Body of pancreas (tissue), 4 donors: ENCODE measurements at places on chromosomes 5 and 9. TPM values are rescaled to one million over a fixed set of nuclear protein-coding genes. Genes with fewer than 3 reads are reported as not detected.

DNA sequence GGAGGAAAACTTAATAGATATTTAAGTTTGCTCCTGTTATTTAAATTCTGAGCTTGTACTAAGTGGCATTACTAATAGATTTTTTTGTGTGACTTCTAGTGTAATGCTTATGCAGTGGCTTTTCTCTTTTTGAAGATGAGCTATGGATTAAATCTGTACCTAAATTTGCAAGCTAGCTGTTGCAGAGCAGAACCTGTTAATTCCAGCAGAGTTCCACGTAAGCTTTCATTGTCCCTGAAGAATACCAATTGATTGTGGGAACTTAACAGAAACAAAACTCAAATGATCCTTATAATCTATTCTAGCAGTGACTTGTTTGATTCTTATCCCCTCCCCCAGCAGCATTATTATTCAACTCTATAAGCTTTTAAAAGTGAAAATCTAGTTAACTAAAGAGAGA, 51.7 kb downstream of the MAN2A1 start:
- no peaks in the 10 kb centered on the region for H3K36me3 ChIP-seq
- no peaks in the 10 kb centered on the region for H3K27me3 ChIP-seq
- H3K4me1 ChIP-seq: peaks cover 39% of the 10 kb centered on the region
- H3K27ac ChIP-seq: no peak overlapping the region
- no peak for DNase-seq
- H3K4me3 ChIP-seq: no peak overlapping the region

DNA sequence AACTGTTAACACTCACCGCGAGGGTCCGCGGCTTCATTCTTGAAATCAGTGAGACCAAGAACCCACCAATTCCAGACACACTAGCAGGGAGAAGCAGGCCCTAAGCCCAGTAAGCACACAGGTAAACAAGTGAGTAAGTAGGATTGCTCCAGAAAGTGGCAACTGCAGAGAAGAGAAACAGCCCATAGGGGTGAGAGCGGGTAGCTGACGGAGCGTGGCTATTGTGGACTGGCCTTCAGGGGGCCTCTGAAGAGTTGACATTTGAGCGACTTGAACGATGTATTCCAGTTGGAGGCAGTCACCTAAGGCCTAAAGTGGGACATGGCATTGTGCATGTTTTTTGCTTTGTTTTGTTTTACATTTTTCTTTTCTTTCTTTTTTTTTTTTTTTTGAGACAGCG, 74.2 kb downstream of the TSPAN17 start:
- no peak for DNase-seq
- H3K27me3 ChIP-seq: no peaks in the 10 kb centered on the region
- H3K36me3 ChIP-seq: no peaks in the 10 kb centered on the region
- H3K4me1 ChIP-seq: no peaks in the 10 kb centered on the region

GRCh38 chr9:4515958-4516375, 25.7 kb downstream of the SLC1A1 start:
- no peaks in the 10 kb centered on the region for H3K4me1 ChIP-seq
- no peak for DNase-seq
- no peaks in the 10 kb centered on the region for H3K27me3 ChIP-seq
- H3K36me3 ChIP-seq: no peaks in the 10 kb centered on the region
- no peak overlapping the region for H3K4me3 ChIP-seq

Gene CSF1R
- total RNA-seq: 13.5 TPM

GRCh38 chr9:107266624-107267368, 16.3 kb upstream of the RAD23B start:
- H3K4me1 ChIP-seq: no peaks in the 10 kb centered on the region
- DNase-seq: no peak
- H3K36me3 ChIP-seq: no peaks in the 10 kb centered on the region
- no peaks in the 10 kb centered on the region for H3K27me3 ChIP-seq
- no peak overlapping the region for H3K4me3 ChIP-seq

GRCh38 chr5:19855931-19856330, 132.1 kb downstream of the CDH18 start:
- no peak overlapping the region for H3K4me3 ChIP-seq
- no peaks in the 10 kb centered on the region for H3K27me3 ChIP-seq
- H3K36me3 ChIP-seq: no peaks in the 10 kb centered on the region
- no peak for DNase-seq
- no peak overlapping the region for H3K27ac ChIP-seq

Gene SPINK7
- total RNA-seq: not detected

Gene SLC36A2
- total RNA-seq: not detected

DNA sequence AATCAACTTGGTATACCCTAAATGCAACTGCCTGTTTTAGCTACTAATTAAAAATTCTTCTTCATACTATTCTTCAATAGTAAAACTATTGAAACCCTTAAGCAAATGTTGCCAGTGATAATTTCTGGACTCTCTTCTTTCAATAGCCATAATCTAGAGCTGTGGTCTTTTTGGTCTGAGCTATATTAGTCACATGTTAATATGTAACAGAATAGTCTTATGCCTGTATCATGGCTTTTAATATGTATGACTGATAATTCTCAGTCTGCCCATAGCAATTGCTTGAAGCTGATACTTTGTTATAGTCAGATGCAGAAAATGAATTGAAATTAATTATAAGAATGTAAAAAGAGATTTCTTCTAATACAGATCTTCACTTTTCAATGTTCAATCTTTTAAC, 1871.9 kb upstream of the CDH6 start:
- no peak for DNase-seq
- no peaks in the 10 kb centered on the region for H3K4me1 ChIP-seq
- H3K27ac ChIP-seq: no peak overlapping the region
- no peaks in the 10 kb centered on the region for H3K27me3 ChIP-seq
- H3K36me3 ChIP-seq: no peaks in the 10 kb centered on the region

GRCh38 chr5:155768332-155768731, 558.6 kb upstream of the SGCD start:
- no peak overlapping the region for H3K27ac ChIP-seq
- no peak for DNase-seq
- no peaks in the 10 kb centered on the region for H3K36me3 ChIP-seq
- H3K27me3 ChIP-seq: no peaks in the 10 kb centered on the region
- no peak overlapping the region for H3K4me3 ChIP-seq
- H3K4me1 ChIP-seq: no peaks in the 10 kb centered on the region

GRCh38 chr9:122785269-122785668, 3.5 kb upstream of the OR5C1 start:
- DNase-seq: no peak
- no peaks in the 10 kb centered on the region for H3K4me1 ChIP-seq
- H3K27ac ChIP-seq: no peak overlapping the region

Gene IER5L
- 3.0 TPM for total RNA-seq

Gene ADAMTS16
- total RNA-seq: 5.6 TPM

Gene ZBED3
- 4.2 TPM for total RNA-seq

DNA sequence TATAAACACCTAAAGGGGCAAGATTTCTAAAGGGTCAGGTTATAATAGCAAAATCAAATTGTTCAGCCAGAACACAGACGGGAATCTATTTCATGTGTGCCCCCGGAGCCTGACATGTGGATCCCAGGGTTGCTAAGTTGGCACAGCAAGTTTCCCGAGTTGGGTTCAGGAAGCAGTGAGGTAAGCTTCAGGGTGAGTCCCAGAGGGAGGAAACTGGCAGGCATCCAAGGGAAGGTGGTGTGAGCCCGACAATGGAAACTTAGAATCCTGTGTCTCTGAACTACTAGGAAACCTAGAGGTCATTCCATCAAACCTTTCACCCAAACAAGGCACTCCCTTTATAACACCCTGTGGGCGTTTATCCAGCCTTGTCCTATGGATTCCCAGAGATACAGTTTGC, 98.4 kb downstream of the ADRB2 start:
- peak; percentile 16 for DNase-seq
- no peak overlapping the region for H3K4me3 ChIP-seq
- H3K27ac ChIP-seq: no peak overlapping the region

DNA sequence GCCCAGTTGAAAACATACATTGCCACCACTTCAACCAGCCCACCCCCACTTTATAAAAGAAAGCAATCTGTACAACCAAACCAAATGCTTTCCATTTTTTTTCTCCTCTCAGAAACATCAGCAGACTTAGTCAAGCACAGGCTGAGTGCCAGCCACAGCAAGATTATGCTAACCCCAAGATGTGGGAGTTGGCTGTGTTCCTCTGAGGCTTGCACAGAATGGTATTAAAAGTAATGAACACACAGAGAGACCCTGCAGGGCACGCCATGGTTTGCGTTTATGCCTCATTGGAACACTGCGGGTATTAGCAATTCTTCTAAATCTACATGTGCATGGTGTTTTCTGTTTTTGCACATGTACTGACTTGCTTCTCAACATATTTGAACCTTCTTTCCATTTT, 419.9 kb upstream of the GRAMD2B start:
- no peaks in the 10 kb centered on the region for H3K36me3 ChIP-seq
- no peak overlapping the region for H3K4me3 ChIP-seq
- no peaks in the 10 kb centered on the region for H3K27me3 ChIP-seq
- H3K4me1 ChIP-seq: peaks cover 20% of the 10 kb centered on the region
- peak; percentile 20 for DNase-seq
- H3K27ac ChIP-seq: no peak overlapping the region

DNA sequence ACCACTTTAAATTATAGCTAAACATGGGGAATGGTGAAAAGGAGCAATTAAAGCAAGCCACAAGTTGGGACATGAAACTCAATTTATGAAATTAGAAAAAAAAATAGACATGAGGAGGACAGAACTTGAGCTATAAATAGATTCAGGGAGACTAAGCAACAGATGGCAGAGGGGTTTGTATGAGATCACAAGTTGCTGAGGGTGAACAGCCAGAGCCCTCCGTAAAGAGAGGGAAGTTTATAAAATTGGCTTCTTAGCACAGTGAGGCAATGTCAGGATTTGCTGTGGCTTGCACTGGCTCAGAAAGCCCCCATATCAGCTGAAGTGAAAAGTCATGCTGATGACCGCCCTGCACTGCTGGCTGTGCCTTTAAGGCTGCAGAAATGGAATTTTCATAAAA, 443.4 kb upstream of the CD180 start:
- no peak for DNase-seq
- H3K27me3 ChIP-seq: no peaks in the 10 kb centered on the region
- H3K27ac ChIP-seq: no peak overlapping the region

DNA sequence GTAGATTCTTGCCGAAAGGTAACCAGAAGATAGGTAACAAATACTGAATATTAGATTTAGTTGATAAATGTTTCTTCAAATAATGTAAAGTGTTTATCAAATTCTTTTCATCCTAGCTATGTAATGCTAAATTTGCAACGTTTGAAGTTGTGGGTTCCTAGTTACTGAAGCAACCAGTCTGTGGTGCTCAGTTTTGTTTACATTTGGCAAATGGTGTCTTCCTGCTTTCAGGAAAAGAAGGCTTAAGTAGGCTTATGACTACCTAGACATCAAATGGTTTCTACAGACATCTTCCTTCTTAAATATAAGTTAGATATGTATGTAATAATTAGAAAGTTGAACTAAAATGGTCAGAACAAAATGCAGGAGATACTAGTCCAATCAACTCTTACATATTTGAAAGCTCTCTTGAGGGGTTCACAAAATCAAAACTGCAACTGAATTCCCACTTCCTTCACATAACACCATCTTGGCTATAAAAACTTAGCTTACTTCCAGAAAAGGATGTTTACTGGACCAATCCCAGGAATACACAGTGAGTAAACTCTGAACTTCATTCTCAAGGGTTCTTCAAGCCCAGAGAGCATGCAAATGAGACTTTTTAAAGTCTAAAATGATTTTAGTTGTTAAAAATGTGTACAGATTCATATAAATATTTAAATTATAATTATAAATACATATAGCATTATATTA, 125.7 kb upstream of the ITGA1 start:
- no peak overlapping the region for H3K27ac ChIP-seq
- no peaks in the 10 kb centered on the region for H3K36me3 ChIP-seq
- no peak for DNase-seq
- peaks cover under 1% of the 10 kb centered on the region for H3K4me1 ChIP-seq

Gene PNPLA7
- total RNA-seq: 27.7 TPM

- peaks cover 32% of the 10 kb centered on the region for H3K4me1 ChIP-seq
- H3K4me3 ChIP-seq: peak overlapping the region; percentile 64
- no peaks in the 10 kb centered on the region for H3K36me3 ChIP-seq
- H3K27me3 ChIP-seq: no peaks in the 10 kb centered on the region
Measured at GRCh38 chr5:108382784-108383330, 959 bp upstream of the FBXL17 start.

DNA sequence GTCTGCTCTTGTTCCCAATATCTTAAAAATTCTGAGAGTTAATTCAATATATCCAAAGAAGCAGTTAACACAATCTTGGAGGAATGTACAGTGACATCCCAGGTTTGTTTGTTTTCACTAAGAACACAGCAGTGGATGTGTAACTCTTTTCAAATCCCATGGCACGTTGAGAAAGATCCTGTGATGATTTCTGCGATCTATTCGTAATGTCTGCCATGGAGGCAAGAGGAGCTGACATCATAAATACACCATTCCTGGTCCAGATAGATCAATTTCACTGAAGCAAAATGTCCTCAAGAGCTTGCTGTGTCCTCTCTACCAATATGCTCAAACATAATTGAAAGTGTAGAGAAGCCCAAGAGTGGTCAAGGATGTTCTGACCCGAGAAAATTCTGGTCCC, 252.8 kb upstream of the TRIM32 start:
- H3K36me3 ChIP-seq: no peaks in the 10 kb centered on the region
- DNase-seq: no peak
- H3K4me3 ChIP-seq: no peak overlapping the region
- H3K27me3 ChIP-seq: no peaks in the 10 kb centered on the region

- H3K27ac ChIP-seq: no peak overlapping the region
- H3K27me3 ChIP-seq: no peaks in the 10 kb centered on the region
- H3K36me3 ChIP-seq: no peaks in the 10 kb centered on the region
- DNase-seq: peak; percentile 73
- H3K4me1 ChIP-seq: no peaks in the 10 kb centered on the region
- H3K4me3 ChIP-seq: no peak overlapping the region
Measured at GRCh38 chr9:109903515-109904138, 123.6 kb downstream of the PALM2AKAP2 start.

DNA sequence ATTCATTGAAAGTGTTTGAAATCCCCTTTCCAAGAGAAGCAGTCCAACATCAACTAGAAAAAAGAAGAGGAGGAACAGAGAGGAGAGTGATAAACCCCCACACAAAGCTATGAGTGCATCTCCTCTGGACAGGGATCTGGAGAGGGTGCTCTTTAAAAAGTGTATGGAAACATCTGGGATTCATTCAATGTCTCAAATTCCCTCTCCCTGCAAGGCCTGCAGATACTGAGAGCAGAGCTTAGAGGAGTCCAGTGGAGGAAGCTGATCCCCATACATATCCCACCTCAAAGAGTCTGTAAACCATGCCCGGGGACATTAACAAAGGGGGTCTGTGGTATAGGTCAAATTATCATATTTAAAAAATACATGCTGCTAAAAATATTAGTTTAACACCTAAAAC, 2.2 kb downstream of the SPOCK1 start:
- H3K27ac ChIP-seq: no peak overlapping the region
- no peak overlapping the region for H3K4me3 ChIP-seq
- no peak for DNase-seq
- no peaks in the 10 kb centered on the region for H3K36me3 ChIP-seq

- no peak overlapping the region for H3K27ac ChIP-seq
- H3K27me3 ChIP-seq: no peaks in the 10 kb centered on the region
- DNase-seq: no peak
- H3K4me3 ChIP-seq: no peak overlapping the region
- H3K4me1 ChIP-seq: no peaks in the 10 kb centered on the region
- H3K36me3 ChIP-seq: no peaks in the 10 kb centered on the region
Measured at GRCh38 chr9:91045041-91045440, 243.4 kb downstream of the SYK start.

Gene RELL2
- total RNA-seq: 2.9 TPM

Gene FOXD4L3
- total RNA-seq: not detected
